CD8-positive, alpha-beta memory T cell (primary cell): ENCODE measurements at places on chromosomes 12 and 14. TPM values are rescaled to one million over a fixed set of nuclear protein-coding genes. Genes with fewer than 3 reads are reported as not detected.

DNA sequence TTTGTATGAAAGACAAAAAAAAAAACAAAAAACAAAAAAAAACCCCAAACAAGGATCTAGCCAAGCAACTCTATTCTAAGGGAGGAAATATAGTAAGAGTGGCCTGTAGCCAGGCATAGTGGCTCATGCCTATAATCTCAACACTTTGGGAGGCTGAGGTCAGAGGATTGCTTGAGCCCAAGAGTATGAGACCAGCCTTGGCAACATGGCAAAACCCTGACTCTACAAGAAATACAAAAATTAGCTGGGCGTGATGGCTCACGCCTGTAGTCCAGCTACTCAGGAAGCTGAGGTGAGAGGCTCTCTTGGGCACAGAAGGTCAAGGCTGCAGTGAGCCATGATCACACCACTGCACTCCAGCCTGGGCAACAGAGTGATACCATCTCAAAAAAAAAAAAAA is 47.9 kb downstream of the TMEM117 start:
- no peak for DNase-seq
- no peaks in the 10 kb centered on the region for H3K4me1 ChIP-seq
- H3K4me3 ChIP-seq = no peak overlapping the region
- no peaks in the 10 kb centered on the region for H3K36me3 ChIP-seq
- no peak overlapping the region for H3K27ac ChIP-seq

DNA sequence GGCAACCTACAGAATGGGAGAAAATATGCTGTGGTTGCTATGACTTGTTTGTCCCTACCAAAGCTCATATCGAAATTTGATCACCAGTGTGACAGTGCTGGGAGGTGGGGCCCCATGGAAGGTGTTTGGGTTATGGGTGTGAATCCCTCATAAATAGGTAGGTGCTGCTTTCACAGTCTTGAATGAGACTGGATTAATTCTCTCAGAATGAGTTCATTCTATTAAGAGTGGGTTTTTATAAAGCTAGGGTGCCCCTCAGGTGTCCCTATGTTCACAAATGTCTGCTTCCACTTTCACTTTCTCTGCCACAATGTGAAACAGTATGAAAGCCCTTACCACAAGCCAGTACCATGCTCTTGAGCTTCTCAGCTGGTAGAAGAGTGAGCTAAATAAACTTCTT is 133.5 kb downstream of the CPNE8 start:
- no peak overlapping the region for H3K4me3 ChIP-seq
- no peaks in the 10 kb centered on the region for H3K27me3 ChIP-seq
- H3K4me1 ChIP-seq = peaks cover 5% of the 10 kb centered on the region
- H3K36me3 ChIP-seq = no peaks in the 10 kb centered on the region
- no peak overlapping the region for H3K27ac ChIP-seq
- no peak for DNase-seq

PZP gene
- not detected for total RNA-seq

TMEM229B gene
- 3.2 TPM for total RNA-seq

DAO gene
- total RNA-seq = not detected

ENDOU gene
- total RNA-seq = not detected

DNA sequence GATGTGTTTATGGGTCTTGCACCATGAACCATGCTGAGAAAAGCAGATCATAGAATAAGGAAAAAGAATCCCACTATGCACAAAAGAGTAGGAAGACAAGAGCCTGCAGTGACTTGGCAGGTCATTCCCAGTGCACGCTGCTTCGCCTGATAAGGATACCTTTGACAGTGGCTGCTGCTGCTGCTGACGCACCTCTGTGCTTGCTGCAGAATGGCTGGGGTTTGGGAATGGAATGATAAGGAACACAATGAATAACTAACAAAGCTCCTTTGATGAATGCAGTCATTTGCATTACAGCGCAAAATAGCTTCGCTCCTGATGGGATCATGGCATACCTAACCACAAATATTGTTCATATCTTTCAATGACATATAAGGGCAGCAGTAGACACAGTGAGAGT is 278.7 kb downstream of the PDZRN4 start:
- no peak overlapping the region for H3K27ac ChIP-seq
- H3K4me1 ChIP-seq = no peaks in the 10 kb centered on the region
- H3K4me3 ChIP-seq = no peak overlapping the region
- H3K27me3 ChIP-seq = no peaks in the 10 kb centered on the region
- no peaks in the 10 kb centered on the region for H3K36me3 ChIP-seq
- no peak for DNase-seq

GRCh38 chr12:82383930-82384552 is 25.7 kb downstream of the METTL25 start:
- no peak for DNase-seq
- no peaks in the 10 kb centered on the region for H3K36me3 ChIP-seq
- no peak overlapping the region for H3K4me3 ChIP-seq
- no peaks in the 10 kb centered on the region for H3K27me3 ChIP-seq
- no peaks in the 10 kb centered on the region for H3K4me1 ChIP-seq
- no peak overlapping the region for H3K27ac ChIP-seq

GRCh38 chr12:64172143-64172970 is 49.7 kb downstream of the KICS2 start:
- H3K4me3 ChIP-seq = no peak overlapping the region
- no peak for DNase-seq
- no peaks in the 10 kb centered on the region for H3K36me3 ChIP-seq
- H3K4me1 ChIP-seq = no peaks in the 10 kb centered on the region
- no peaks in the 10 kb centered on the region for H3K27me3 ChIP-seq

GRCh38 chr14:81625343-81625742 is 91.7 kb upstream of the SEL1L start:
- no peaks in the 10 kb centered on the region for H3K27me3 ChIP-seq
- H3K4me1 ChIP-seq = no peaks in the 10 kb centered on the region
- DNase-seq = no peak
- no peak overlapping the region for H3K4me3 ChIP-seq
- no peaks in the 10 kb centered on the region for H3K36me3 ChIP-seq
- no peak overlapping the region for H3K27ac ChIP-seq

DNA sequence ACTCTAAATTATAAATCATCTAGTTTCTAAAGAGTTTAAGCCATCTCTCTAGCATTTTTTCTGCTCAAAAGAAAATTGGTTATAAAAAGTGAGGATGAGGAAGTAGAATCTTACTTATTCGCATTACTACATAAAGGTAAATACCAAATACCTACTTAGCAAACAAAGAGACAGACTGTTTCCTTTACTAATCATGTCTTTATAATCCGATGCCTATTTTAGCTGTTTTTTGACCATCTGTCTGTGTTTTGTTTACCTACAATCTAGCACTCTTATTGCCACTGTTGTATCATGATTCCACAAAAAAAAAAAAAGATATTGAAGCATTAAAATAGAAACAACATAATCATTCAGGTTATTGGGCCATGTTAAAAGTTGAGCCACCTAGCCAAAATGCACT is 396.2 kb downstream of the PAWR start:
- no peak for DNase-seq
- H3K27me3 ChIP-seq = no peaks in the 10 kb centered on the region
- no peak overlapping the region for H3K27ac ChIP-seq
- no peak overlapping the region for H3K4me3 ChIP-seq
- no peaks in the 10 kb centered on the region for H3K36me3 ChIP-seq
- H3K4me1 ChIP-seq = no peaks in the 10 kb centered on the region

KRT2 gene
- total RNA-seq = not detected

GRCh38 chr12:66044731-66045130 is 85.8 kb downstream of the LLPH start:
- H3K4me3 ChIP-seq = no peak overlapping the region
- DNase-seq = no peak
- no peaks in the 10 kb centered on the region for H3K36me3 ChIP-seq
- no peak overlapping the region for H3K27ac ChIP-seq

LALBA gene
- total RNA-seq = not detected

DNA sequence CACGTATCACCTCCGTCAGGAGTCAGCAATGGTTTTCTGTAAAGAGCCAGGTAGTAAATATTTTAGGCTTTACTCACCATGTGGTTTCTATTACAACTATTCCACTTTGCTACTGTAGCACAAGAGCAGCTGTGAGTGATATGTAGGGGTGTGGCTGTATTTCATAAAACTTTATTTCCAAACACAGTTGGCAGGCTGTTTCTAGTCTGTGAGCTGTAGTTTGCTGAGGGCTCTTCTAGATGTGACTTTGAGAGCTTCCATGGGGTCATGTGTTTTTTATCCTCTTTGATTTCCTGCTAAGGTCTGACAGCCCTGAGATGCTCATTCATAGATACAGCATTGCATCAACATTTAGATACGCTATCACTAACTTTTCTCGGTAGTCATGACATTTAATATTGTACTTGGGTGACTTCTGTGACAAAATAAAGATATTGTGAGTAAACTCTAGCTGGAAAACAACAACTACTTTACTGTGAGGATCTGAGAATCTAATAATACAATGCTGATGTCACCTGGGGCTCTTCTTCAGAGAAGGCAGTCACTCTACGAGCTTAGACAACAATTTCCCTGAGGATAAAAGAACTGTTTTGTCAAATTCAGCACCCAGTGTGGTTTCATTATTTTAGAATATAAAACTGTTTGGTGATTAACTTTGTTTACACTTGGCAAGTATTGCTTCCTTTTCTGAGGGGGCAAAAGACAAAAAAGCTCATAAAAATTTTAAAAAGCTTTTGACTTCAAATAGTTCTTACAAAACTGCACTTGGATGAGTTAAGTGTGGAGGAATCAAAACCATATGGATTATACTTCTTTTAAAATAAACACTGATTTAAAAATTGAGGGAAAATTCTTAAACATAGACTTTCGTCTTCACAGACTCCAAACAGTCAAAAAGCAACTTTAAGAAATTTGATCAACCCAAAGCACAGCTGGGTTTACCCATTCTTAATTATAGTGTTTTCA is 231.2 kb upstream of the DCN start:
- no peak for DNase-seq
- H3K27ac ChIP-seq = no peak overlapping the region
- H3K4me1 ChIP-seq = no peaks in the 10 kb centered on the region
- no peaks in the 10 kb centered on the region for H3K27me3 ChIP-seq
- no peak overlapping the region for H3K4me3 ChIP-seq
- no peaks in the 10 kb centered on the region for H3K36me3 ChIP-seq

CLEC4C gene
- total RNA-seq = not detected

GRCh38 chr14:79663453-79663852 is 547.9 kb downstream of the DIO2 start:
- no peaks in the 10 kb centered on the region for H3K36me3 ChIP-seq
- H3K4me1 ChIP-seq = no peaks in the 10 kb centered on the region
- no peak overlapping the region for H3K4me3 ChIP-seq
- no peak overlapping the region for H3K27ac ChIP-seq
- DNase-seq = no peak

- H3K36me3 ChIP-seq = no peaks in the 10 kb centered on the region
- no peak overlapping the region for H3K27ac ChIP-seq
- no peaks in the 10 kb centered on the region for H3K27me3 ChIP-seq
- H3K4me1 ChIP-seq = no peaks in the 10 kb centered on the region
- DNase-seq = no peak
Measured at GRCh38 chr12:4621511-4621910, 27.3 kb downstream of the AKAP3 start.

APOF gene
- not detected for total RNA-seq

- no peak overlapping the region for H3K27ac ChIP-seq
- H3K36me3 ChIP-seq = no peaks in the 10 kb centered on the region
- DNase-seq = no peak
- H3K27me3 ChIP-seq = no peaks in the 10 kb centered on the region
- no peaks in the 10 kb centered on the region for H3K4me1 ChIP-seq
Measured at GRCh38 chr14:101620821-101621785, 59.8 kb downstream of the DIO3 start.

- no peaks in the 10 kb centered on the region for H3K27me3 ChIP-seq
- H3K4me3 ChIP-seq = no peak overlapping the region
- H3K4me1 ChIP-seq = peaks cover 8% of the 10 kb centered on the region
- no peak for DNase-seq
- no peak overlapping the region for H3K27ac ChIP-seq
- no peaks in the 10 kb centered on the region for H3K36me3 ChIP-seq
Measured at GRCh38 chr12:94165138-94165537, 16.8 kb downstream of the PLXNC1 start.

SH2B3 gene
- 46.8 TPM for total RNA-seq

GRCh38 chr14:96176275-96176674 is 28.4 kb upstream of the BDKRB2 start:
- H3K27ac ChIP-seq = no peak overlapping the region
- H3K4me1 ChIP-seq = peaks cover 5% of the 10 kb centered on the region
- DNase-seq = no peak
- H3K36me3 ChIP-seq = no peaks in the 10 kb centered on the region

GRCh38 chr12:109448707-109449390 is 28.3 kb downstream of the KCTD10 start:
- H3K27ac ChIP-seq = no peak overlapping the region
- H3K27me3 ChIP-seq = no peaks in the 10 kb centered on the region
- no peaks in the 10 kb centered on the region for H3K4me1 ChIP-seq
- DNase-seq = no peak
- H3K36me3 ChIP-seq = peaks cover 10% of the 10 kb centered on the region

- no peak for DNase-seq
- peaks cover 4% of the 10 kb centered on the region for H3K27me3 ChIP-seq
- no peaks in the 10 kb centered on the region for H3K36me3 ChIP-seq
- H3K27ac ChIP-seq = no peak overlapping the region
Measured at GRCh38 chr14:104967386-104968152, 10.6 kb downstream of the AHNAK2 start.
